GM10248 (cell line): ENCODE measurements at places on chromosomes 2 and 18.
A peak's percentile ranks its signal among the peaks of the same experiment; 100 is the strongest.

DNA sequence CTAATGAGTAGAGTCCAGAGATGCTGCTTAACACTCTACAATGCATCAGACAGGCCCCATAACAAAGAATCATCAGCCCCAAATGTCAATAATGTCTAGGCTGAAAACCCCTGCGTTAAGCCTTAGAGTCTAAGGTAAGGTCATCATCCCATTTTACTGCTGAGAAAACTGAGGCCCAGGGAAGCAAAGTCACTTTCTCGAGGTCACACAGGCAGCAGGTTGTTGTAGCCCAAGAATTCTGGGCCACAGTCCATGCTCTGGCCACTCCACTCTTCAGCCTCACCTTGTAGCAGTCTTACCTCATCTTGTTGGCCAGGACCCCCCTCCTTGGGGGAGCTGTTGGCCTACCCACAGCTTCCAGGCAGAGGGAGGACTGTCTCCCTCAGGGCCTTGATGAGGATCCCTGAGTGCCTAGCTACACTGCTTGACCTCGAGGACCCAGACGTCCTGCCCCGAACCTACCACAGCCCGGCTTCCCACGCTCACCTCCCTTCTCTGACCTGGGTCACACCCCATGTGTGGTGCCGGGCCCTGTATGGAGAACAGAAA, 54.4 kb downstream of the SMAD7 start:
- DNase-seq, result no peak

DNA sequence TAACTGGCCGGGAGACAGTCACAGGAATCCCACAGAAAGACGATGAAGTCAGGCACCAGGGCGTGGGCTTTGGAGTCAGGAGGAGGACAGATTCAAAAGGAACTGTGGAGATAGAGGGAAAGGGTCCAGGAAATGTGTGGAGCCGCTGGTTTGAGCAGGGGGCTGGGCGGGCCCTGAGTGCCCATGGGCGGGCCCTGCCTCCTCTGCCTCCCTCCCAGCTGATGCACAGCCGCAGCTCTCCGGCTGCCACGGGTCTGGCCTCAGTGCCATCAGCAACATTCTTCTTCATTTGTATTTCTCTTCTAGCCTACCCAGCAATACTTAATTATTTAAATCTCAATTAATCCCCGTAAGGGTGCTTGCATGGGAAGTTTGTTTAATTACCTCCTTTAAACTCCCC, 432.3 kb downstream of the NBAS start:
- no peak for DNase-seq

GRCh38 chr2:100178085-100178788, 35.8 kb upstream of the AFF3 start:
- peak; percentile 35 for DNase-seq

GRCh38 chr2:7816944-7817343, 864.9 kb upstream of the ID2 start:
- no peak for DNase-seq

DNA sequence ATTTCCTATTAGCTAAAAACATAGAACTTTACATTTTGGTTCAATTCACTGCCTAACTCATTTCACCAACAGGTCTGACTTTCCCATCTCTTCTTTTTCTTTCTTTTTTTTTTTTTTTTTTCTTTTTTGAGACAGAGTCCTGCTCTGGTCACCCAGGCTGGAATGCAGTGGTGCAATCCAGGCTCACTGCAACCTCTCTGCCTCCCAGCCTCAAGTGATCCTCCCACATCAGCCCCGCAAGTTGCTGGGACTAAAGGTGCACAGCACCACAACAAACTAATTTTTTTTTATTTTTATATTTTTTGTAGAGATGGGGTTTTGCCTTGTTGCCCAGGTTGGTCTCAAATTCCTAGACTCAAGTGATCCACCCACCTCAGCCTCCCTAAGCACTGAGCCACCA, 57.8 kb upstream of the HNRNPA3 start:
- no peak for DNase-seq

DNA sequence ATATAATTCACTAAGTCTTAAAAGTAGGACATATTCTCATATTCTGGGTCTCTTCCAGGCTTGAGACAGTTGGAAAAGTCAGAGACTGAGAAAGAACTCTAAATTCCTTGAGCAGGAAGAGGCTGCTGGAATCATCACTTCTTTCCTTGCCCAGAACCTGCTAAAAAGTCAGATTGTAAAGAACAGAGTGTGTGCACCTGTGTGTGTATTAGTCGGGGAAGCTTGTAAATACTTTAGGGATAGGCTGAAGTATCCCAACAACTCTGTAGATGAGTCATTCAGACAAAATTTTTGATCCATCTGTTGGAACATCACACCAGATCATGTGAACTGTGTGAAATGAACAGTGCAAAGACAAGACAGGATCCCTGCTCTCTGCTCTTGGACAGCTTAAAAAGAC, 16.1 kb downstream of the GAREM1 start:
- no peak for DNase-seq

DNA sequence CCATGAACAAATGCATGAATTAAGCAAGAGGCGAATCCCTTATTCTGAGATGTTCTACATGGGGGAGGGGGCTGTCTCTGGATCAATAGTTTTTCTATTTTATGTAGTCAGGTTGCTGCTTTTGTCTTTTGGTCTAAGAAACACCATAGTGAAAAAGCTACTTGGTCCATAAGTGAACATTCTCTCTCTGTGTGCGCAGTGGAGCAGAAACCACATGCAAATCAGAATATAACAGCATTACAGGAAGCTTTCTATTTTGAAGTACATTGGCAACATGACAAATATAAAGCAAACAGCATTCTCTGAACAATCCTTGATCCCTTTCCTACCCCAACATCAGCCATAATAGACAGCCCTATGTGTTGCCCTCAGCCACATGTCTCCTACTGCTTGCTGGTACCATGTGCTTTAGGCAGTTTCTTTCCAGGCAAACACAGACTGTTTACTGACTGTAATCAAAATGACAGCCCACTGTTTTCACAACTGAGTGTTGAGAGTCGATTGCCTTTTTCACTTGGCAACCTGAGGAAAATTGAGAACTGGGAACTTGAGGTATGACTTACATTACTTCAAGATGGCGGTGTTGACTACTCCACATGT, 10.6 kb downstream of the SCN3A start:
- peak; percentile 12 for DNase-seq

- no peak for DNase-seq
These were observed 92.9 kb upstream of the SLC14A2 start for GRCh38 chr18:45522371-45522770.

DNA sequence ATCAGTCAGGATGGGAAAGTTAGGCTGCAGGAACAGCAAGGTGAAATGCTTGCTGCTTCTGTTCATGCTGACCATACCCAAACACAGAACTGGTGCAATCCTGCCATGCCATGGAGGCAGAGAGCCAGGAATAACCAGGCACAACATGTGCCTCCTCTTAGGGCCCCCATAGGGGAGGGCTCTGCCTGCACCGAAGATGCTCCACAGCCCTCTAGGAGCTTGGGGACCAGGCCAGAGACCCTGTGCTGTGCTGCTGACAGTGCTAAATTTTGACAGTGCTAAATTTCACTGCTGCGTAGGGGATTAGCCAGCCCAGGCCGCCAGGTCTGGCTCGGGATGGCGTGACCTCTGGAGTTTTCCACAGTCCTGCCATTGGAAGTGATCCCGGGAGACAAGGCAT, 173.3 kb downstream of the SH3RF3 start:
- DNase-seq, result no peak

DNA sequence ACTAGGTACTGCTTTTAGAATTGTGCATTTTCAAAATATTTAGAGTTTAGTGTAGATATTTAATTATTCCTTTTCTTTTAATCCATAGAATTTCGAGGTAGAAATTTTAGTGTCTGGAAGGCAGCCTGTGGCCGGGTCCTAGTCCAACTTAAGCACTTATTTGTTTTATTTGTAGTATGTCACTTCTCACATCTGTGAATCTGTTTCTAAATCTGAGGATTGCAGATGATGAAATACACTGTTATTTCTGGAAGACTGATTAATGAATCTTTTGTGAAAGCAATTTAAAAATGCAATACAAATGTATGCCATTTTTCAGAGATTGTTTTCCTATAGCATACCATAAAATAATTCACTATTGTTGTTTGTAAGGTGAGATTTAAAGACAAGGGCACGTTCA, 483.9 kb upstream of the TRIB2 start:
- DNase-seq, result no peak

GRCh38 chr18:54806526-54806925, 21.8 kb upstream of the RAB27B start:
- DNase-seq, result no peak

DNA sequence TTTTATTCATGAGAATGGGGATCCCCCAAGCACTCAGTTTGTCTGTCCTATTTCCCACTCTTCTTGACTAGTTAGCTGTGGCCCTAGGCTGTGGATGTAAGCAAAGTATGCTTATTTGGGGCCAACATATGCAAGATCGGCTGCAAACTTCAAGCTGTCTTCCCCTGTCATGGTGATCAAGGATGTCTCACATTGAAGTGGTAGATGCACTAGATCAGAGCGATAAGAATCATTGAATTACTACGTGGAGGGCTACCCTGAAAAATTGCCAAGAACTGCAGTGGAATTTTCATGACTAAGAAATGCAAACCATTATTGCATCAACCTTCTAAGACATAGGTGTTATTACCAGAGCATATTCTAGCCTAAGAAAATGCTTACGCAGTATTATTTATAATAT, 527.4 kb downstream of the RNF144A start:
- DNase-seq, result no peak

DNA sequence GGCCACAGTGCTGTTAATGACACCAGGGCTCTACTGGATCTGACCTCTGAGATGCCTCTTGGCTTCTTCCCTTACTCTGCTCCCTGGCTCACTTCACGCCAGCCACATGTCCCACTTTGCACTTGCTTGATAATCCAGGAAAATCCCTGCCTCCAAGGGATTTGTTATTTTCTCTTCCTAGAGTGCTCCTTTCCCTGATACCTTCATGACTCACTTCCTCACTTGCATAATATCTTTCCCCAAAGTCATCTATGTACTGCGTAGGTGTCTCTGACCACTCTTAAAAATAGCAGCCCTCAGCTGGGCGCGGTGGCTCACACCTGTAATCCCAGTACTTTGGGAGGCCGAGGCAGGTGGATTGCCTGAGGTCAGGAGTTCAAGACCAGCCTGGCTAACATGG, 572.3 kb downstream of the PLCL1 start:
- DNase-seq, result no peak

GRCh38 chr2:215888680-215889079, 124.7 kb downstream of the MREG start:
- no peak for DNase-seq

DNA sequence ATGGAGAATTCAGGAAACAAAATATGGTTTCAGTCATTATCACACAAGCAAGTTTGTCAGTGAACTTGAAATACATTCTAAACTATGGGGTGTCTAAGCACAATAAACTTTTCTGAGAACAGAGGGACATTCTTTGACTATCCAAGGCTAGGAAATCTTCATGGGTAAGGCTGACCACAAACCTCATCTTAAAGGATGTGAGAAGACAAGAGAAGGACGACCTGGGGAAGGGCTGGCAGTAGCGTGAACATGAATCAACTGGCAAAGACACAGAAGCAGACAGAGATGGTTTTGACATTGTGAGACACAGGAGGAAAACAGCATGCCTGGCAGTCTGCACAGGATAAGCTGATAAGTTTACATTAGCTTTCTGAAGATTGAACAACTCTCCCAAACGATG, 752.4 kb upstream of the SLC8A1 start:
- DNase-seq, result no peak
